Fibroblast of villous mesenchyme (primary cell): ENCODE measurements at places on chromosomes 7 and 10.

GRCh38 chr10:129653861-129654260 lies 186.8 kb downstream of the MGMT start:
- no peak for DNase-seq

GRCh38 chr7:17140406-17140805 lies 158.0 kb upstream of the AHR start:
- no peak for DNase-seq

- DNase-seq: no peak
These were observed 24.6 kb upstream of the MPP7 start for GRCh38 chr10:28327491-28327880.

DNA sequence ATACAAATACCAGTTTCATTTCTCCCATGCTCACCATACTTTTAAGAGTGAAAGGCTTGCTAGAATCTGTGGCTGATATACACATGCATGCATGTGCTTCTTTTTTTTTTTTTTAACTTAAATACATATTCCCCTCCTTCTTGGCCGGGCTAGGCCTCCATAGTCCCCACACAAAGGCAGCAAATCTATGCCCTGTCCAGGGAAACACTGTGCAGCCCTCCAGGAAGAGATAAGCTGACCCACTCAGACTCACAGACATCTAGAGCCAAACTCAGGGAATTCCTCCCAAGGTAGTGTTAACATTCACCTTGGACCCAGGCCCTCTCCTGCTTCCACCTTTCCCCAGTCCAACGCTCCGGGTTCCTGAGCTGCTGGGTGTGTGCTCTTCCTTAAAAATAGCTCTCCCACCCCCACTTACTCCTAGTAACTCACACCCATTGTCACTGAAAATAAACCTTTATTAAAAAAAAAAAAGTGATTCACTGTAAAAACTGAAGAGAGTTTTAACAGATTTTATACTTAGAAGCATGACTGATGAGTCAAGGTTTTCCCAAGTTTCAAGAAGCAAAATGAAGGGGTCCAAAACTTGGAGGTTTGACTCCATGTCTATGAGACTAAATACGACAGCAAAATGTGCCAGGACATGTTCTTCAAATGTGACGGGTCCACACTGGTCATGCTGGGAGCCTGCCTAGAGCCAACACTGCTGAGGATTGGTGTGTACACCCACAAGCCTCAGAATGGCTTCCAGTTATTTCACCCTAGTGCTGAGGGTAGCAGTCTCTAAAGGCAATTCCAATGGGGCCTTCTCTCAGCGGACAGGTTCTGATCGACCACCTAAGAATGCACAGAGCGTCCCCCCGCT lies 159.5 kb downstream of the GLI3 start:
- no peak for DNase-seq

- peak; percentile 5 for DNase-seq
These were observed 683 bp downstream of the MACROH2A2 start for GRCh38 chr10:70053218-70053840.

- DNase-seq: peak; percentile 37
These were observed 78.8 kb downstream of the DNMBP start for GRCh38 chr10:99930731-99931550.

DNA sequence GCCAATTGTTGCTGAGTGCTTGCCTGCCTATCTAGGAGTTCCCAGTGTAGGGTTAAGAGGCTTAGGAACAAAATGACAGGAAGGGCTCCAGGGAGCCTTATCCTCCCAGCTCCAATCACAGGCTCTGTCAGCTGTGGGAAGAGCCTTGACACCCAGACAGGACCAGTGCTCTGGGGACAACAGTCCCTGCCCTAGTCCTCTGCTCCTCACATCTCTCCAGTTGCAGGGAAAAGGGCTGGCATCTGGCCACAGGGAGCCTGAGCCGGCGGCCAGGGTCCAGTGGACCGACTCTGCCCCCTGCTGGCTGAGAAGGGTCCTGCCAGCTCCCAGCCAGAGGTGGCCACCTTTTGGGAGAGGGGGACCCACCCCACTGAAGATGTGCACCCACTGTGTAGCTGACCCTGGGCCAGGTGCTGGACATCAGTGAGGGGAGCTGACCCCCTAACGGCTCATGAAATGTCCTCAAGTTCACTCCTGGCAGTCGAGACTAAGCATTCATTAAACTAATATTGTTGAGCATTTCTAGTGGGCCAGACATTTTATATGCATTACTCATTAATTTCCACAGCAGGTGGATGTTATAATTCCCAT lies 17.6 kb downstream of the DNAJB12 start:
- peak; percentile 76 for DNase-seq

GRCh38 chr10:131531265-131532190 lies 220.0 kb upstream of the TCERG1L start:
- DNase-seq: no peak

DNA sequence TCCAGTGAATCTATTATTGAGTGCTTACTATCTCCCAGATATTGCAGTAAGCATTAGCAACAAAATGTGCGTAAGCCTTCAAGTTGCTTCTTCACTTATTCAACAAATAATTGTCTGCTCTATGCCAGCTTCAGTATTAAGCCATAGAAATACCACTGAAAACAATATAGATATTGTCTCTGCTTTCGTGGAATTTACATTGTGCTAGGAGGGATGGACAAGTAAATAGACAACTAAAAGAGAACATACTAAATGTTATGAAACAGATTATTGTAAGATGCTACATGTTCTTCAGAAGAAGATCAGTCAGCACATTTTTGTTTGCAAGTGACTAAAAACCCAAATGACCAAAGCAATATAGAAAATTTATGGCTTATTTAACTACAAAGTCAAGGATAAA lies 27.3 kb downstream of the CFAP69 start:
- no peak for DNase-seq

GRCh38 chr7:130429019-130429418 lies 11.8 kb downstream of the CEP41 start:
- DNase-seq: no peak

- no peak for DNase-seq
These were observed 27.8 kb upstream of the LBX1 start for GRCh38 chr10:101257084-101257483.

DNA sequence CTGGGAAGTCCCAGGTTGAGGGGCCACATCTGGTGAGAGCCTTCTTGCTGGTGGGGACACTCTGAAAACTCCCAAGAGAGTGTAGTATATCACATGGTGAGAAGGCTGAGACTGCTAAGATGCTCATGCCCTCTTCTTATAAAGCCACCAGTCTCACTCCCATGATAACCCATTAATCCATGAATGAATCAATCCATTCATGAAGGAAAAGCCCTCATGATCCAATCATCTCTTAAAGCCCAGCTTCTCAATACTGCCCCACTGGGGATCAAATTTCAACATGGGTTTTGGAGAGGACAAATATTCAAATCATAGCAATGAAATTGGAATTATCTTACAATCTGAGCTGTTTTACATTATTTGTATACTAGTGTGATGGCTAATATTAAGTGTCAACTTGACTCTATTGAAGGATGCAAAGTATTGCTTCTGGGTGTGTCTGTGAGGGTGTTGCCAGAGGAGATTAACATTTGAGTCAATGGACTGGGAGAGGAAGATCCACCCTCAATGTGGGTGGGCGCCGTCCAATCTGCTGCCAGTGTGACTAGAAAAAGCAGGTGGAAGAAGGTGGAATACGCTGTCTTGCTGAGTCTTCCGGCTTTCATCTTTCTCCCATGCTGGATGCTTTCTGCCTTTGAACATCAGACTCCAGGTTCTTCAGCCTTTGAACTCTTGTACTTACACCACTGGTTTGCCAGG lies 14.3 kb upstream of the UBE2D1 start:
- no peak for DNase-seq

DNA sequence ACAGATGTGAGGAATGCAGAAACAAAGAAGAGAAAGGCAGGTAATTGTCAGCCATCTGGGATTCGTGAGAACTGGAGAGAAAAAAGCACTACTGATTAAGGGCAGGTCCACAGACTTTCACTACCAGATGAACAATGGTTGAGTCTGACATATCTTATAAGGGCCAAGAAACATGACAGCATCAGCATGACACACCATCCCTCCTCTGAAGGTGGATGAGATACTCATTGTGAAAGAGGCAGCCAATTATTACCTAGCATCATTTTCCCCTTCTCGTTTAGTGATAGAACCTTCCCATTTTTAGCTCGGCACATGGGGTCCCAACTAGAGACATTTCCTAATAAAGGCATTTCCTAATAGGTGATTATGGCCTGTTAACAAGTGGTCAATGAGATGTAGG lies 19.2 kb upstream of the MET start:
- DNase-seq: no peak

GRCh38 chr10:125161707-125162119 lies 1.4 kb upstream of the CTBP2 start:
- DNase-seq: no peak

GRCh38 chr10:27504808-27505460 lies 830 bp downstream of the RAB18 start:
- DNase-seq: peak; percentile 51

DNA sequence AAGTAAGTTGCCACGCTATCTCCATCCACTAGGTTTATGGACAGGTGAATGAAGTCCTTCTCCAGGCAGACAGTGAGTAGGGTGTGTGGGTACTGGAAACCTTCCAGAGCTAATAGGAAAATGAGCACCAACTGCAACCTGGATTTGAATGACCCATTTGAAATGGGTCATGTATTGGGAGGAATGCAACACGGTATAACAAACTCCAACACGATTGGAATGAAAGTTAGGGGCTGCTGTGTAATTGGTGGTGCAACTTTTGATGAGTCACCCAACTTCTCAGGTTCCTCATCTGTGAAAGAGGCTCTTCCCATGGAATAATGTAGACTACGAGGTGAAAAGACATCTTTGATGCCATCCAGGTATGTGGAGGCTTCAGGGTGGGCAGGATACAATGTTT lies 241.4 kb upstream of the PODXL start:
- no peak for DNase-seq

DNA sequence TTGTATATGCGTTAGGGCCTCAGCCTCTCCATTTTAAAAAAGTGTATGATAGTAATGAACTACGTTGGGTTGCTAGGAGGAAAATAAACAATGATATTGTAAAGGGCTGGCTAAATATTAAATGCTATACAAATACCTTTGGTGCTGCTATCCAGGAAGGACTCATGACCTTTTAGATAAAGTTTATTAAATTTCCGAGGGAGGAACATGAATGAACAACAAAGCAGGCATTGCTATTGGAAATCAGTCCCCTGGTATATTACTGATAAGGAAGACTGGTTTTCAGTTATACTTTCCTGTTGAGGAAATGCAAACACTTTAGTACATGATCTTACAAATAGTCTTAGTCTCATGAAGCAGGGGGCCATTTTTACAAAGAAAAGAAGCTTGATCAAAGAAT lies 17.2 kb upstream of the AGR2 start:
- no peak for DNase-seq

- peak; percentile 91 for DNase-seq
These were observed at the start of gene SAMD9 for GRCh38 chr7:93117852-93118530. TSS of gene SAMD9 (minus strand) at chr7:93117979. CDS start at chr7:93106097, 11,882 bp downstream.

DNA sequence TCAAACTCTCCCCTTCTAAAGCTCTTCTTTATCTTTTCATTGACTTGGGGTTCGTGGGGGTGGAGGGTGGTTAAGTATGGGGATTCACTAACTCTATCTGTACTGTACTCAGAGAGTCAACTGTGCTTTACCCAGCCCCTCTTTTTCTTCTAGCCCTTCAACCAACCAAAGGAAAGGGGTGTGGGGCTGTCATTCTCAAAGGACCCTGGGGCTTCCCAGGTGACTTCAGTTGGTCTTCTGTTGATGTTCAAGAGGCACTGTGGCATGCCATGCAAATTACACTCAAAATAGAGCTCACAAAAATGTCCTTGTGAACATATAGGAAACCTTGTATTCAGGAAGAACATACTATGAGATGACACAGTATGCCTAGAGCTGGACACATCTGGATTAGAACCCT lies 16.9 kb upstream of the RHOBTB1 start:
- DNase-seq: no peak

DNA sequence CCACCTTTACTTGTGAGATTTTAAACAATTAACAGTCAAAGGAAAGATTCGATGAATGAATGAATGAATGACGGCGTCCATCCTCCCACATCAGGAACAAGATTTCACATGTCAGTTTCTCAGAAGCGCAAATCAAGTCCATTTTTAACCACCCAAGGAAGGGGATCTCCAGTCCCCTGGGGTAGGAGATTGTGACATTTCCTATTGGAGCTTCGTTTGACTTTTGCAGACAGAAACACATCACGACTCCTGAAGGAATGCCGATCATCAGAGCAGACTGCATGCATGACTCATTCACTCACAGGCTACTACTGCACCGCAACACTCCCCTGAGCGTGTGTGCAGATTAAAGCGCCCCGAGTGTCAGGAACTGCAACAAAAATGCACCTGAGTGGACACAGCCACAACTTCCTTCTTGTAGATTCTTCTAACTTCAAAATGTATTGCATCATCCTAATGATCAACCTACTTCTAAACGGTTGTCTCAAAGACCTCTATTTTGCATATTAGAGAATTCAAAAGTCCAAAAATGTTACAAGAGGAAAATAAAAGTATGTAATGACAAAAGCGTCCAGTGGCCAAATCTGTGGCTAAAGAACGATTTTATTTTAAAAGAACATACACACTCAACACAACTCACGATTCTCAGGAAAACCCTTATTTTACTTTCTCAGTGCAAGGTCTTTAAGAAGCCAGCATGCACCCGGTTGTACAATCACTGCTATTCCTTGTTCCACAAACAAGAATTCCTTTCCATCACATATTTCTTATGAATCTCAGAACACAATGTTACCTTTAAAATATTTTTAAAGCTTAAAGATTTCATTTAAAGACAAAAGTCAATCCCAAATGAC lies 172.6 kb downstream of the FAM107B start:
- DNase-seq: peak; percentile 59

DNA sequence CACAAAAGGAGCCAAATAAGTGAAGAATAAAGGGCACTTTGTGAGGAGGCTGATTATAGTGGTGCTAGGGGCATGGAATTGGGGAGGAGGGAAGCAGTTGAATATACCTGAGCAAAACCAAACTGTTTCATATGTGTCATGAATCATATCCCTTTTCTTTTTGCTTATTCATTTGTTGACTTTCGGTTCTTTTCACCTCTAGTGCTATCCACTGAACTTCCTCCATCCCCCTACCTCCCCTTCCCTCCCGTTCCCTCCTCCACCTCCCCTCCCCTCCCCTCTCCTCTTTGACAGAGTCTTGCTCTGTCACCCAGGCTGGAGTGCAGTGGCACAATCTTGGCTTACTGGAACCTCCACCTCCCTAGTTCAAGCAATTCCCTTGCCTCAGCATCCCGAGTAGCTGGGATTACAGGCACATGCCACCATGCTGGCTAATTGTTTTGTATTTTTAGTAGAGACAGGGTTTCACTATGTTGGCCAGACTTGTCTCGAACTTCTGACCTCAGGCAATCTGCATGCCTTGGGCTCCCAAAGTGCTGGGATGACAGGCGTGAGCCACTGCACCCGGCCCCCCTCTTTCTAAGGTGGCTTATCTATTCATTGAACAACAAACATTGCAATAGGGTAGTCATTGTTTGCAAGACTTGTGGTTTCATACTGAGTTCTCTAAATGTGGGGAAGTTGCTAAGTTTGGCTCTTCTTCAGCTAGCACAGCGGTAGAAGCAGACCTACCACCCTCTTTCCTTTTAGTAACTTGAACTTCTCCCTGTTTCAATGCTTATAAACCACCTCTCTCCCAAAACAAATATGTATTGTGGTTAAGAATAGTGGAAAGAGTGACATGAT lies 150.4 kb upstream of the PRPS1L1 start:
- no peak for DNase-seq

- no peak for DNase-seq
These were observed 18.0 kb downstream of the GSDME start for GRCh38 chr7:24739306-24739705.
